ENCODE measurements at places on chromosomes 2 and 18. TPM values are rescaled to one million over a fixed set of nuclear protein-coding genes. Genes with fewer than 3 reads are reported as not detected.

The MTLN gene
- 36.2 TPM for total RNA-seq

The ITSN2 gene
- total RNA-seq = 63.4 TPM

The ALK gene
- total RNA-seq = 0.25 TPM

- no peak for DNase-seq
These were observed 722.6 kb downstream of the METTL4 start for GRCh38 chr18:1848716-1849115.

- no peak for DNase-seq
These were observed 13.1 kb downstream of the PKDCC start for GRCh38 chr2:42060718-42061619.

GRCh38 chr2:140539242-140539875 lies 1591.5 kb downstream of the LRP1B start:
- no peak for DNase-seq

GRCh38 chr2:193315428-193316091 lies 1120.8 kb upstream of the TMEFF2 start:
- DNase-seq = no peak

DNA sequence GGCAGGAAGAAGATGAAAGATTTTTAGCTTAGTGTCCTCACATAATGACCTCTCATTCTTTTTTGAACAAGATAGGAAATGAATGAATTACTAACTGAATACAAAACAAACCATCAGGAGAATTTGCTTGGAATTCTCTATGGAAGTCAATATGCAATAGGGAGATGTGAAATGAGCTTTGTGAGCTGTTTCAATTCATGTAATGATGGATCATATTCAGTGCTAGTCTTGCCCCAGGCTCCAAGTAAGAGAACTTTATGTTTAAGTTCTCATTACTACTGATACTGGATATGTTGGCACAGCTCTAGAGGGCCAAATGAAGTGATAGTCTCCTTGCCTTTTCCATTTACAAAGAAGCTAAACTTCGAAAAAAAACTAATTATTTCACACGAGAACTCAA lies 29.2 kb downstream of the MYOM1 start:
- no peak for DNase-seq

All from activated T-cell treated with anti-CD3 and anti-CD28 coated beads, Interleukin-2, amount 50 U/mL, for 72 hours (primary cell).